ENCODE measurements at places on chromosomes 7 and 10.

DNA sequence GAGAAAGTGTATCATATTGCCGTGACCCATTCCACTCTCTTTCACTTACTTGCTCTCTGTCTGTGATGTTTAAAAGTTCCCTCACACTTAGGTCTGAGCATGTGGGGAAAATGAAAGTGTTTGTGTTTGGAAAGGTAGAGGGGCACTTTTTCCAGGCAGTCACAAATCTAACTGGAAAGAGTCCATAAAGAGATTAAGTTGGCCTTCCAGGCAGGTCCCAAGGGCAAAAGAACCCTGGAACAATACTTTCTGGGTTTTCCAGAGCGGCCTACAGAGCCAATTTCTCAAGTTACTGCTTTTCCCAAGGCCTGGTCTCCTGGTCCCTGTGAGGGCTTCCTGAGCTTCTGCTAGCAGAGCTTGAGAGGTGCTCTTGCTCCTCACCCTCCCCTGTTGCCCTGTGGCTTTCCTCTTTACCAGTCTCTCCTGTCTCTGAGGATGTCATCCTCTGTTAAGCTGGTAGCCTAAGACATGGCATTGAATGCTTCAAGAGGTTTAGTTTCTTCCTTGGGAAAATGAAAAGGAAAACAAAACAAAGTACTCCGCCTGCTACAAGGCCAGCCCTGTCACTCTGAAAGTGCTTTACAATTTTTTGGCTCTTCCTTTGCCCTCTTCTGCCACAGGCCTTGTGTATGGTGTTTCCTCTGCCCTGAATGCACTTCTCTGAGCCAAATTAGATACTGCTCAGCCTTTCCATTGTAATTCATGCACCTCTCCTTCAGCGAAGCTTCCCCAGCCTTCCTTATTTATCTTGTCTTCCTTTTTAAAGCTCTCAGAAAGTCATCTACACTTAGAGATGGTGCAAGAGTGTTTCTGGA, 20.1 kb downstream of the TES start:
- no peak for DNase-seq

DNA sequence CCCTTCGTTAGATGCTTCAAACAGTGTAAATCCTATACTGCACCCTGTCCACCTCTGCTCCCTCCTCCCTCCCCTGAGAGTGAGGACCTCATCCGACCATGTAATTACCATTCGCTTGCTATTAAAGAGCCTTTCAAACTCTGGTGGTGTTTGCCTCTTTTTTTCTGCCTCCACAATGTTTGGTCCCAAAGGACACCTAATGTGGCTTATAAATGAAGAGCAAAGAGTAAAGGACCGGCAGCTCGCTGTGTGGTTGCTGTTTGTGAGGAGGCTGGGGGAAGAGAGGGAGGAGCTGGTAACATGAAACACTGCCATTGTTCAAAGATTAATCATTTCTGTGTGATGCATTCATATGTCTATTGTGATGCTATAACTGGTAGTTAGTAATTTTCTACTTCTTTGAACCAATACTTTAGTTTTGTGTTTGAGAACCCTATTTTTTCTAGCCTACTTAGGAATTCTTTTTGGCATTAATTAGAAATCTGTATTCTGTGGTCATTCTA, 27.9 kb downstream of the MTURN start:
- no peak for DNase-seq

DNA sequence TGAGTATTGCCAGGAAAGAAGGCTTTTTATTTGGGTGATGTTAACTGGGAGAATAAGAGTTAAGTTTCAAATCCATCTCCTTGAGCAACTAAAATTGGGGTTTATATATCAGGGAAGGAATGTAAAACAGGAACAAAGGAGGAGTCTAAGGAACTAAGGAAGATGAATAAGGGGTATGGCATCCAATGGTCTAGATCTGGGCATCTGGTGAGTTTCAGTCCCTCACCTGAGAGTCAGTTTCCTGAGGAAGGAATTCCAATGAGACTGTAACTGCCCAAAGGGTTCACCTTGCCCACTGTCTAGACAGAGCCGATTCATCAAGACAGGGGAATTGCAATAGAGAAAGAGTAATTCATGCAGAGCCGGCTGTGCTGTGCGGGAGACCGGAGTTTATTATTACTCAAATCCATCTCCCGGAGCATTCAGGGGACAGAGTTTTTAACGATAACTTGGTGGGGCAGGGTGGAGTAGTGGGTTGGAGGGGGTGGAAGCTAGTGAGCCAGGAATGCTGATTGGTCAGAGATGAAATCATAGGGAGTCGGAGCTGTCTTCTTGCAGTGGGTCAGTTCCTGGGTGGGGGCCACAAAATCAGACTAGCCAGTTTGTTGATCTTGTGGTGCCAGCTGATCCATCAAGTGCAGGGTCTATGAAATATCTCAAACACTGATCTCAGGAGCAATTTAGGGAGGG, 188.3 kb upstream of the STK17A start:
- no peak for DNase-seq

DNA sequence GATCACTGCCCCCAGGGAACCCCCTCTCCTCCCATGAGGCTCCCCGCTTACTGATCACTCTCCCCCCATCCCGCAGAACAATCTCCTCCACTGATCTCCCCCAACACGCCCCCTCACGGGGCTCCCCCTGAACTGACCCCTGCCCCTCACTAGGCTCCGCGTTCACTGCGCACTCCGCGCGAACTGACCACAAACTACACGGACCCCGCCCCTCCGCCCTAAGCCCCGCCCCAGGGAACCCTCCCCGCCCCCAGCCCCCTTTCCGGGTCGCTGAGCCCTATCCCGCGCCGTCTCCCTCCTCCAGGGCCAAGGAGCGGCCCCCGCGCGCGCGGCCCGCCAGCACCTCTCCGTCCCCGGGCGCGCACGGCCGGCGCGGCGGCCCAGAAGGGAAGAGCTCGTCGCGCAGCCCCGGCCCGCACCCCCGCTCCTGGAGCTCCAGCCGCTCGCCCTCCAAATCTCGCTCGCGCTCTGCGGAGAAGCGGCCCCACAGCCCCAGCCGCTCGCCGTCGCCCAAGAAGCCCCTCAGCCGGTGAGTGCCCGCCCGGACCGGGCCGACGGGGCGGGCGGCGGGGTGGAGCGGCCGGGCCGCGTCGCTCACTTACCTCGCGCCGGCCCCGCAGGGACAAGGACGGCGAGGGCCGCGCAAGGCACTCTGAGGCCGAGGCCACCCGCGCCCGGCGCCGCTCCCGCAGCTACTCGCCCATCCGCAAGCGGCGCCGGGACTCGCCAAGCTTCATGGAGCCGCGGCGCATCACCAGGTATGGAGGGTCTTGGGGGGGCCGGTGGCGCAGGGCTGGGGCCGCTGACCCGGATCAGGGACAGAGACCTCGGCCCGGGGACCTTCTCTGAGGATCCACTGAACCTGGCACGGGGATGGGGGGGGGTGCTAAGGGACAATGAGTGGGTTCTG, 19.9 kb upstream of the HSPB1 start:
- peak; percentile 40 for DNase-seq

- no peak for DNase-seq
These were observed 3.0 kb downstream of the AFAP1L2 start for GRCh38 chr10:114401195-114401791.
